ENCODE measurements at places on chromosomes 6 and 20.
A peak's percentile ranks its signal among the peaks of the same experiment; 100 is the strongest.

- H3K27ac ChIP-seq = peak overlapping the region; percentile 54
- DNase-seq = peak; percentile 52
- no peaks in the 10 kb centered on the region for H3K27me3 ChIP-seq
- peaks cover 19% of the 10 kb centered on the region for H3K4me1 ChIP-seq
- H3K4me3 ChIP-seq = peak overlapping the region; percentile 56
Measured at GRCh38 chr6:108798670-108799353, 49.4 kb upstream of the ARMC2 start.

GRCh38 chr6:36603222-36604089 lies 9.3 kb downstream of the SRSF3 start:
- H3K4me3 ChIP-seq = no peak overlapping the region
- no peaks in the 10 kb centered on the region for H3K27me3 ChIP-seq

- H3K27me3 ChIP-seq = peaks cover 8% of the 10 kb centered on the region
- DNase-seq = no peak
- H3K27ac ChIP-seq = no peak overlapping the region
- H3K4me3 ChIP-seq = no peak overlapping the region
- no peaks in the 10 kb centered on the region for H3K36me3 ChIP-seq
Measured at GRCh38 chr6:112270756-112271155, 16.4 kb upstream of the LAMA4 start.

DNA sequence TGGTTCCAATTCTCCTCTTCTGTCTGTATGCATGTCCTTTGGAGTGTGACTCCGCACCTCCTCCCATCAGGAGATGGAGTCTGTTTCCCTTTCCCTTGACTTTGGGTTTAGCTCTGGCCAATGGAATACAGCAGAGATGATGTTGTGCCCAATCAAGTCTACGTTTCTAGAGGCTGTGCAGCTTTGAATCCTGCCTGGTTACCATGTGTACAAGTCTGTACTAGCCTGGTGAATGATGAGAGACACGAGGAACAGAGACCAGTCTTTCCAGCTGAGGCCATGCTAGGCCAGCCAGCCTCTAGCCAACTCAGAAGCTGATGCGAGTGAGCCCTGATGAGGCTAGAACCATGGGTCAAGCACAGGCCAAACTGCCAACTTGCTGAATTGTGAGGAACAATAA lies 83.2 kb downstream of the LAMP5 start:
- H3K36me3 ChIP-seq = no peaks in the 10 kb centered on the region
- H3K4me1 ChIP-seq = no peaks in the 10 kb centered on the region
- H3K4me3 ChIP-seq = no peak overlapping the region
- DNase-seq = no peak
- no peak overlapping the region for H3K27ac ChIP-seq

DNA sequence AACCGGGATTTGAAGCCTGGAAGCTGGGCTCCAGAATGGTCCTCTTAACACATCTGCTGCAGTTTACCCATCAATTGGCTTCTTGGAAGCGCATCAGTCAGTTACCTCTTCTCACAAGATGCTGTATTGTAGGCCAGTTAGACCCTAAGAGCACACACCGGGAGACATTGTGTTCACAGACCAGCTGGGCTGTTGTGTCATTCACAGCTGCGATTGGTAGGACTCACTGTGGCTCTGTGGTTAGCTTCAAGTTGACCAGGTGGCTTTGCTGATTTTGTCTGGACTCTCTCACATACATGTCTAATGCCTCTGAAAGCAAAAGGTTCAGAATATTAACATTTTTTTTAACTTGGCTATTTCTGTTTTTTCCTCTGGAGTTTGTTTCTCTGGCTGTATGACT lies 64.8 kb downstream of the SNX9 start:
- H3K4me1 ChIP-seq = peaks cover 73% of the 10 kb centered on the region
- no peak for DNase-seq
- no peaks in the 10 kb centered on the region for H3K27me3 ChIP-seq
- H3K36me3 ChIP-seq = peaks cover 83% of the 10 kb centered on the region
- H3K27ac ChIP-seq = no peak overlapping the region
- H3K4me3 ChIP-seq = no peak overlapping the region

Data from activated naive CD8-positive, alpha-beta T cell treated with anti-CD3 and anti-CD28 coated beads for 36 hours (primary cell).